ENCODE measurements at places on chromosomes 1 and 21.

DNA sequence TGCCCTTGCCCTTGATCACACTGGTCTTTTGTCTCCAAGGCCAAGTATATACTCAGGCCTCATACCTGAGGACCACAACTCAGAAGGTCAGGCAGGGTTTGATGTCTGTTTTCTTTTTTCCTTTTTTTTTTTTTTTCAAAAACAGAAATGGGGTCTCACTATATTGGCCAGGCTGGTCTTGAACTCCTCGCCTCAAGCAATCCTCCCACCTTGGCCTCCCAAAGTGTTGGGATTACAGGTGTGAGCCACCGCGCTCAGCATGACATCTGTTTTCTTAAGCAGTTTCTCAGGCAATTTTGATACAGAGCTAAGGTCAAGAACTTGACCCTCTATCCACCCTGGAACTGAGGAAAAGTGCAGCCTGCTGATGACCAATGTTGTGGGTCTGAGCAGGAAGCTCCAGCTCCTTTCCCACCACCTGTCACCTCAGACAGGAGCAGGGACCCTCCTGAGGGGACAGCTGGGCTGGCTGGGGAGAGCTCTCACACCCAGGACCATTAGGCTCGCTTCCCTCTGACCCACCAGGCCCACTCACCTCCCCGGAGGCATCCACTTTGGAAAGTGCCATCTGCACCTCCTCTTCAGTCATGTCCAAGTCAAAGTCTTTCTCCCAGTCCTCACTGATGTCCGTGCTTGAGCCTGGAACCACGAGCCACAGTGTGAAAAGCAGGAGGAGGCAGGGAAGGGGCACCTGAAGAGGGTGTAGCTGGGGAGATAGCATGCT is 5.7 kb downstream of the TSSK3 start:
- no peak for DNase-seq

DNA sequence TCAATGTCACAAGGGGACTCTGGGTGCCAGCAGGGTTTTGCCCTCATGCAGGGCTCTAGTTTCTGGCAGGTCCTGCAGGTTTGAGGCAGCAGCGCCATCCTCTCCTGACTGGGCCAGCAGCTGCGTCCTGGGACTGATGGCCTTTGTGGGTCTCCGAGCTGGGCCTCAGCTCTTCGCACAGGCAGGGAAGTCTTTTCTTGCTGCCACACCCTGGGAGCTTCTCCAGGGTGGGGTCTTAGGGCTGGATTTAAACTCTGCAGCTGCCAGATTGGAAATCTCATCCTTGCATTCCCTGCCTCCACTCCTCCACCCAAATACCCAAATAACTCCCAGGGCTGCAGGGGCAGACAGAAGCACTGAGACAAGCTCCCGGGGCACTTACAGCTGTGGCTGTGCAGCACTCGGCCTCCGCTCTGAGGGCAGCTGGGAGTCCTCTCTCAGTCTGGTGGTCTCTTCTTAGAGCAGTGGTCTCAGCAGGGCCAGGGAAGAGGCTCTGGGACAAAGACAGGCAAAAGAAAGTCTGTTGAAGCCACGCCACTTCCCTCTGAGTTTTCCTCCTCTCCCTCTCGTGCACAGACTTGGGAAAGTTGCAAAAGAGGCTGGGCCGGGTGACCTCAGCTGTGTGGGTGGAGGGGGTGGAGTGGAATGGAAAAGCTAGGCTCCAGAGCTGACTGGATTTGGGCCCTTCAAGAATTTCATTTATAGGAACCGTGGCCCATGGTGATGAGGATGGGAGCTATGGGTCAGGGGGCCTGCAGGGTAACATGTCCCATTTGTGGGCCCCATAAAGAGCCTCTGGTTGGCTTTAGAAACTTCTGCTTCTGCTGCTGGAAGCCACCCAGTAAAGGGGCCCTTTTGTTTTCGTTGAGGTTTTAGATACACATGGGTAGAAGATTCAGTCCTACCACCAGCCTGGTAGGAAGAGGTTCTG is at the start of gene RAB7B:
Gene RAB7B, minus strand, starts transcription at position 525 of the 931 bp plus-strand sequence. CDS start 9,260 bp downstream, outside the sequence.
- no peak for DNase-seq

- DNase-seq, result no peak
Observed at GRCh38 chr21:45695086-45695485, 51.6 kb downstream of the PCBP3 start.

GRCh38 chr1:197213193-197213592 is 54.9 kb upstream of the CRB1 start:
- no peak for DNase-seq

DNA sequence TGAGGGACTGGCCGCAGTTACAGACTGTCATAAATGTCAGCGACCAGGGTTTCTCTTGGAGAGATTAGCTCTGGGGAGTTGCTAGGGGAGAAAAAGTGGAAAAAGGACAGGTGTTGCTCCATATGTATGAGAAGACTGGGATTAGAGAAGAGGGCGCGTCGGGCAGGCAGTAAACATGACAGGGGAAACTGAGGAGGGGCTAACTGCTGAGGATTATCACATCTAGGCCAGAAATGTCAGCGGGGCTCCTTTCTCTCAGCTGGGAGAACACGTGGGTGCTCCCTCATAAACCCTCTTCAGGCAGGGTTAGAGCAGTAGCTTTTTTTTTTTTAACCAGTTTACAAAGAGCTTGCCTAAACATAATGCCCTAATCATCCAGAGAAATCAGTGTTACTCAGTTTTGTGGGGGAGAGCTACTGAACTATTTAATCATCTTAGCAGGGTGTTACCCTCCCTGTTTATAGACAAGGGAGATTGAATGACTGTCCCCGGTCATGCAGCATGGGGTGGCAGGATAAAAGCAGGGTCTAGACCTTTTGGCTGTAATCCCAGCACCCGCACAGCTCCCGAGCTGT is 35.2 kb downstream of the ELAPOR1 start:
- no peak for DNase-seq

DNA sequence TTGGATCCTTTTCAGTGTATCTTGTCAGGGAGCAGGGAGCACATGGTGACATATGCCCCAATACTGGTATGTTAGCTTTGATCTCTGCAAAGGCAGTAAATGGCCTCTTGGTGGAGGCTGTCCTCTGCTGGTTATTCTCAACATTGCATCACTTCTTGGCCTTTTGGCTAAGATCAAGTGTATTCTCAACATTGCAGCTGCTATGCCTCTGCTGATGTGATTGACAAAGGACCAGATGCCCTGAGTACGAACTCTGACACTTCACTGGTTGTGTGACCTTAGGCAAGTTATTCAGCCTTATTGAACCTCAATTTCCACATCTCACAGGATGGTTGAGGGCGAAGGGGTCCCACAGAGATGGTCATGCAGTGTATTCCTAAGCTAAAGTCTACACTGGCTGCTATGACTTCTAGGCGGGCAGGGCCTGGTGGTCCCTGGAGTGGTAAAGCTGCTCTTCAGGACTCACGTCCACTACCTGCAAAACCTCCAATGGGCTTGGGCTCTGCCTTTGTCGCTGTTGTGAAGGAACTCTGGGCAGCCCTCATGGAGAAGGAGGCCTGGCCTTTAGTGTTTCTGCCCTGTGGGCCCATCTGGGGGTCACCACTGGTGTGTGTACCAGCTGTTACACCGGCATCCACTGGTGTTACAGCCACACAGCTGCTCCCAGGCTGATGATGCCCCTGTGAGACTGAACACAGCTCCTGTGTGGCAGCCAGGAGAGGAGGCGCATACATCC is 64.8 kb downstream of the DNTTIP2 start:
- DNase-seq, result no peak

DNA sequence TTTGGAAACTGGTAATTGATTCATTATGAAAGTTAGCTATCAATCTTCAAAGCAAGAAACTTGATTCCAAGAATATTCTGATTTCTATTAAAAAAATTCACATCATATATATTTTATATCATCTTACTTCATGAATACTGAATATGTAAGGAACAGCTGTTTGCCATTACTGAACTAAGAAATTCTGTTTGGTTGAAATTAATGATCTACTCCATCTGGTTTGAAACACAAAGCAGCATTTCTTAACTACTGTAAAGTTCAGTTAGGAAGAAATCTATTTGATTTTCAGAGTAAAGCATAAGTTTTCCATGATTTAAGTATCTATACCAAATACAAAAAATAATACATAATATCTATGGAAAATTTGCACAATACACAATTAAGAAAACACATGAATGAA is 66.0 kb upstream of the SCYL3 start:
- no peak for DNase-seq

GRCh38 chr1:234368320-234369032 is 4.8 kb upstream of the COA6 start:
- DNase-seq, result no peak

GRCh38 chr1:180563026-180563827 is 4.5 kb downstream of the OVAAL start:
- no peak for DNase-seq
